ENCODE measurements at places on chromosomes 2 and 18.

DNA sequence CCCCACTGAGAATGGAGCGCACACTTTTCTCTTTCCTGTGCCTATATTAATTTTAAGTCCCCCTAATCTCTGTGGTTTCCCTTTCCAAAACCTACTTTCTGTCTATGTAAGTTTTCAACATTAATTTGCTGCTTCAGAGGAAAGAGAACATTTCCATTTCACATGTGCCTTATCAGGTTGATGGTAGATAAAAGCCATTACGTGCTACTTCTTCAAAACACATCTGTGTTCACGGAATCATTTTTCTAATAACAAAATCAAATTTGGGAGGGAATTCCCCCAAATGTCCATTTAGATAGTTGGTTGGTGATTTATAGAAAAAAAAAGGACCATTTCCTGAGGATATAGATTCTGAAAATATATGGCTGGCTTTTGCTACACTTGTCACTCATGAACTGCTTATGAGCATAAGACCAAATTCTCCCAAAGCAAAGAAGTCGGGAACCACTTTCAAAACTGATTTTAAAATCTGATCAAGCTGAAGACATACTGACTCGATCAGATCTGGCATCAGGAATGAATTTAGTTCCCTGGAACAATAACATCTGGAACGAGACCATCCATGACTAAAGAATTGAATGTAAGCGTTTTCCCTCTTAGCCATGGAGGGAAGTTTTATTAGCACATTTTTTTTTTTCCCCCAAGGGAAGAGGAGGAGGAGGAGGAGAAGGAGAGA, 8.2 kb downstream of the PTGR3 start:
- DNase-seq = no peak

DNA sequence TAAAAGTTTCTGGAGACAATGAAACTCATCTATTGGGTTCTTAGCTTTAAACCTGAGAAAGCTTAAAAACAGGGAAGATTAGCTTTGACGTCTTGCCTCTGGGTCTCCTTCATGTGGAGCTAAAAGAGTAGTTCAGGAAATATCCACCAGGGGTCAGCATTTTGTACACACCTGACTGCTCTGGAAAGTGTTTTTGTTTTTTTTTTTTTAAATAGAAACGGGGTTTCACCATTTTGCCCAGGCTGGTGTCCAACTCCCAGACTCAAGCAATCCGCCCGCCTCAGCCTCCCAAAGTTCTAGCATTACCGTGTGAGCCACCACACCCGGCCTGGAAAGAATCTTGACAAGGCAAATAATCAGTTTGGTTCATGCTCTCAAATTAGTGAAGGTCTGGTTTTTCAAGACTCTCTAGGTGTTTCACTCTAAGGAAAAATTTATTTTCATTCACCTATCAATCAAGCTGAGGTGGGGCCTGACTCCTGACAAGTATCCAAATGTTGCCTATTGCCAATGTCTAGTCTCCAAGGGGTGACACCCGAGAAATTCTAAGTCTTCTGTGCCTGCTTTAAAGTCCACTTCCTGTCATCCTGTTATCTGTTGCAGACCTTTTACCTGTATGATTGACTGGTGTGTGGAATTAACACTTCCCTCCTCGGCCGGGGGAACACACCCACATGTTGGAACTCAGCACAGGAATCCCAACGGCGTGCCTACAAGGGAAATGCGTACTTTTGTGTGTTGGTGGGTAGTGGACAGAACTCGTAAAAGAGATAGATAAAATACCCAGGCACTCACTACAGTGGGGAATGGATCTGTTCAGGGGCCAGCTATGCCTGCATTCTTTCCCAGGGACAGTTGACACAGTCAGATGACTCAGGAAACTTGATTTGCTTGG, 11.3 kb downstream of the IL1RN start:
- DNase-seq = peak; percentile 74

DNA sequence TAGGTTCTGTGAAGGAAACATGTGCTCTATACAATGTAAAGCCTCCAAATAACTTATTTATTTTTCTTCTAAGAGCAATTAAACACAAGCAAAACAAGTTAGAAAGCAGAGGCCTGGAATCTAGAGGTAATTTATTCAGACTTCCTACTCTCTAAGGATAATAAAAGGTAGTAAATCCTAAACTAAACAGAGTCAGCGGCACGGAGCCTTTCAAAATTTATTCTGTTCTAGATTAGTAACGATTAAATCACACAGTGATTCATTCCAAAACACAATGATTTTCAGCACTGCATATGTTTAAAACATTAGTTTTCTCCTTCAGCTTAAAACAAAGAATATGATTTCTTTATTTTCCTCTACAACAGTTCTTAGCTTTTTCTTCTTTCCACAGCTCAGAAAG, 160.9 kb downstream of the FBXO15 start:
- no peak for DNase-seq

DNA sequence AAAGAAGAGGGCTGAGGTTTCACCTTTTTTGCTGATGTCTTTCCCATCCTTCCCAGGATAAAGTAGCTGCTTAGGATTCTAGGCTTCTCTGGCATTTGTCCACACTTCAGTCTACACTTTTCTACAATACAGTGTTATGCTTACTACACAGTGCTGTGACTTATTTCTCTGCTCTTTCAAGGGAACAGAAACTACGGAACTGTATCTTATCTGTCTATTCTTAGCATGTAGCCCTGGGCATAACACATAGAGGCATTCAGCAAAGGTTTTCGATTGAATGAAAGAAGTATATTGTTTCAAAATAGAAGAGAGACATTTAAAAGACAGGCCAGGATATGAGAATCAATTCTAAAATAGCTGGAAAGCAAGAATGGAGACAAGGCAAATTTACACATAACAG, 110.9 kb downstream of the ARHGEF33 start:
- DNase-seq = no peak

GRCh38 chr2:86821842-86822241, 31.1 kb upstream of the CD8A start:
- DNase-seq = no peak

DNA sequence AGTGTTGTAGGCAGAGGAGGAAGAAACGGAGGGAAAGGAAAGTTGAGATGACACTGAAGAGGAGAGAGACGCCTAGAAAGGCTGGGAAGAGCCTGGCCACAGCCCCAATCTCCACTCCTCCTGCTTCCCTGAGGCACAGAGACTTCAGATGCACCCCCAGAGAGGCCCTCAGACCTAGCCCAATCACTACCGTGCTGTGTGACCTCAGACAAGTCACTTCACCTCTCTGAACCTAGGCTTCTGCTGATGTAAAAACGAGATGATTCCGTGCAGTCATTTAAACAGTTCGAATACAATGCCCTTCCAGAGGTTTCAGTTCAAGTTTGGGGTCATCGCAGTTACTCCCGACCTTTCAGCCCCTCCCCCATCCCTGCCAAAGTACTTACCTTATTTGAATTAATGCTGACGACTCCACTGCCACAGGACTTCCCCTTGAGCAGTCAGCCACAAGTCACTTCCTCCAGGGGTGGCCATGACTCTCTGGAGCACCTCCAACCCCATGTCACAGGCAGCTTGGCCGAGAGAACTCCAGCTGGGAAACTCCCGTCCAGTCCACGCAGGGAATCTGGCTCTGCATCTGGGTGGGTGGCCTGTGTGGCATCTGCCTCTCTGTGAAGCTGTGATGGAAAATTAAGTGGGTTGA, 105.2 kb upstream of the ID2 start:
- peak; percentile 70 for DNase-seq

DNA sequence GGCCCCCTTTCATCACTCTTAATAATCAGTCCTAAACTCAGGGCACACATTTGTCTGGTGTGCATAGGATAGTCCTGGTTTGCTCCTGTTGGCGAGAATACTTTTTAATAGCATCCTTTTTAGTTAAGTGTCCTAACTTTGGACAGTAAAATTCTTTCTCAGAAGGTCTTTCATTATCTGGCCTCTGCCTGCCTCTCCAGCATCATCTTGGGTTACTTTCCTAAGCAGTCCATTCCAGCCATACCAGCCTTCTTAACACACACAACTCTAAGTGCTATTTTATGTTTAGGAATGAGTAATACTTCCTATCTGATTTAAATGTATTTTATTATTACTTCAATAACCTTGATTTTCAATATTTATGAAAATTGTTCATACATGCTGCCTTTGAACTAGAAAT, 151.0 kb downstream of the ACOXL start:
- no peak for DNase-seq

DNA sequence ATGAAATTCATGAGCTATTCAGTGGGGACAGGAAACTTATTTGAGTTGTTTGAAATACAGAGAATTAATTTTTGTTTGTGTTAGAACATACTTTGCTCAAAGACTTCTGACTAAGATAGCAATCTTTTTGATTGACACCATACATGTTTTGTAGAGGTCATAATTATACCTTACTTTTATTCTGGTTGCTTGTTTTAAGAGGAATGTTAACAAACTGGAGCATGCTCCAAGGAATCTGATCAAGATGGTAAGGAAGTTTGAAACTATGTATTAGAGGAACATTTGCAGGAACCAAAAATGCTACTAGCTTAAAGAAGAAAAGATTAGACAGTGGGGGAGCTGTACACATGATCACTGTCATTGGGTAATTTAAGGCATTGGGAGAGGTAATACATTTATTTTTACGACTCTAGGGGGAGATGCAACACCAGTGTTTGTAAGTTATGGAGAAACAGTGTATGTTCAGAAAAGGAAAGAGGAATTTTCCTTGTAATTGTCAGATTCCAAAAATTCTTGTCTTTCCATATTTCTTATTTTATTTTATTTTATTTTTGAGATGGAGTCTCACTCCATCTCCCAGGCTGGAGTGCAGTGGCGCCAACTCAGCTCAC, 8.0 kb downstream of the AGFG1 start:
- no peak for DNase-seq

GRCh38 chr2:95274291-95275150, at the start of gene PROM2:
Gene PROM2 (plus strand): TSS chr2:95274449. CDS start chr2:95274586, 137 bp downstream.
- no peak for DNase-seq

DNA sequence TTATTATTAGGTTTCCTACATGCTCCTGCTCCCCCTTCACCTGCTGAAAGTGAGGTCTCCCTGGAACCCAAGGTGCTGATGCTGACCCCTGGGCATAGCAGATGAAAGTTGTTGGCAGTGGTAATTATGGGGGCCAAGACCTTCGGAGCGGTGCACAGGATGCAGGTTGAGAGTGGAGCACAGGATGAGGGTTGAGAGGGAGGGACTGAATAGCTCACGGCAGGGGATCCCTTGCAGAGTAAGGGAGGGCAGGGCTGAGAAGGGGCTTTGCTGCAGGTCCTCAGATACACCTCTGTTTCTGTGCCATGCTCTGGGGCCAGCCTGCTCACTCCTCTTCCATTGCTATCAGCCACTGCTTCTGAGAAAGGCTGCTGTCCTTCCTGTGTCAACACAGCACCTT, 163.3 kb downstream of the FHOD3 start:
- DNase-seq = no peak

DNA sequence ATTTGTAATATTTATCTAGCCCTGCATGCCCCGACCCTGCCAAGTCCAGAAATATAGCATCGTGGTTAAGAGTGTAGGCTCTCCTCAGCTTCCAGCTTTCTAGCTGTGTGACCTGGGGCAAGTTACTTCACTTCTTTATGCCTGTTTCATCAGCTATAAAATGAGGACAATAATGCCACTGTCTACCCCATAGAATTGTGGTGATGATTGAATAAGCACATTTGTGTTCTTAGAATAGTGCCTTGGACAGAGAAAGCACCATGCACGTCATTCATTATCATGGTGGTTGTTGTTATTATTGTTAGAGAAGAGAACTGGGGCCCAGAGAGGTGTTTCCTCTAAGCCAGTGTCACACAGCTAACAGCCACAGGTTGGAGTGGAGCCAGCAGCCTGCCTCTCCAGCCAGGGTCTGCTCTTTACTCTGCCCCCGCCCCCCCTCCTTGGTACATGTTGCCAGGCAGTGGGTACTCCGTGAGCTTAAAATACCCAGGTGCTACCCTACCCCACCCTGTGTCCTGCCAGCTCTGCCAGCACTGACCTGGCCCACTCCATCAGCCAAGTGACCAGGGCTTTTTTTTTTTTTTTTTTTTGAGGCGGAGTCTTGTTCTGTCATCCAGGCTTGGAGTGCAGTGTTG, 202.1 kb downstream of the CTIF start:
- DNase-seq = no peak

- no peak for DNase-seq
These were observed 90.2 kb downstream of the ARMC9 start for GRCh38 chr2:231288590-231288989.

GRCh38 chr2:239903210-239903609, 121.9 kb downstream of the NDUFA10 start:
- no peak for DNase-seq

- no peak for DNase-seq
These were observed 191.6 kb downstream of the BABAM2 start for GRCh38 chr2:28082131-28082530.

GRCh38 chr18:22282311-22283115, 113.1 kb downstream of the GATA6 start:
- no peak for DNase-seq

GRCh38 chr2:35503311-35503710, 852.3 kb upstream of the CRIM1 start:
- DNase-seq = no peak

DNA sequence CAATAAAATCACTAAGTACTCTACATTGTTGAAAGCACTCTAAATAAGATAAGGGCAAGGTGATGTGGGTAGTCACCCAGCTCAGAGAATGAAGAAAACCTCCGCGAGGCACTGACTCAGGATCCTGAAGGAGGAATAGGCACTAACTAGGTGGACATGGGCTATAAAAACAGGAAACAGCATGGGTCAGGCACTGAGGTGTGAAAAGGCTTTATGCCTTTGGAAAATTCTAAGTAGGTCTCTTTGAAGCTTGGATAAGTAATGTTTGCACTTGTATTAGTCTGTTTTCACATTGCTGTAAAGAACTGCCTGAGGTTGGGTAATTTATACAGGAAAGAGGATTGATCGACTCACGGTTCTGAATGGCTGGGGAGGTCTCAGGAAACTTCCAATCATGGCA, 161.6 kb downstream of the EPHA4 start:
- DNase-seq = no peak

- DNase-seq = no peak
These were observed 82.8 kb upstream of the TMEM18 start for GRCh38 chr2:760001-760400.

GRCh38 chr2:240528406-240529040, 29.3 kb downstream of the ANKMY1 start:
- no peak for DNase-seq

DNA sequence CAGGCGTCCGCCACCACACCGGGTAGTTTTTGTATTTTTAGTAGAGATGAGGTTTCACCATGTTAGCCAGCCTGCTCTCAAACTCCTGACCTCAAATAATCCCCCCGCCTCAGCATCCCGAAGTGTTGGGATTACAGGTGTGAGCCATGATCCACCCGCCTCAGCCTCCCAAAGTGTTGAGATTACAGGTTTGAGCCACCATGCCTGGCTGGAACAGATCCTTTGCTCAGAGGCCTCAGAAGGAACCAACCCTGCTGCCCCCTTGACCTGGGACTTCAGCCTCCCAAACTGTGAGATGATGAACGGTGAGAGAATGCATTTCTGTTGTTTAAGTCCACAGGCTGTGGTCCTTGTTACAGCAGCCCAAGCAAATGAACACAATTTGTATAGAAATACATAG, 67.0 kb downstream of the NCAPH start:
- no peak for DNase-seq

- DNase-seq = no peak
These were observed 550.6 kb upstream of the ACVR2A start for GRCh38 chr2:147293991-147294824.
